ENCODE measurements at places on chromosomes 1 and 21.
A peak's percentile ranks its signal among the peaks of the same experiment; 100 is the strongest.

DNA sequence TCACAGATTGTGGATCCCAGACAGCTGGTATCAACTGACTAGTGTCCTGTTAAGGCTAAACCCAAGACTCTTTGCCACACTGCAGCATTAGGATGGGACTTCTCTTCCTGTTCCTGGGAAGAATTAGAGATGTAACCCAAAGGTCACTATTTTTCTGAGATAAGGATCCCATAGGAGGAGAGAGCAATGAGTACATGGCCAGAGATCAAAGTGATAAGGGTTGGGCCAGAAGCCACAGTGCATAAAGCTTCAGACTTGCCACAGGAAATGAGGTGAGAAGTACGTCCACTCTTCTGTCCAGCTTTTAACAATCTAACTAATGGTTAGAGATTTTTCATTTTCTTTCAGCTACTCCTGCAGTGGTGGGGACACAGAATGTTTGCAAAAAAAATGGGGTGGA, at the start of gene HSD3B1:
Gene HSD3B1, plus strand, starts transcription at position 270 of the 400 bp plus-strand sequence. CDS start 267 bp downstream, outside the sequence.
- DNase-seq: no peak

- DNase-seq: peak; percentile 47
Observed at GRCh38 chr21:32940079-32941014, 85.4 kb upstream of the OLIG2 start.

GRCh38 chr1:29297450-29297849, 61.1 kb downstream of the PTPRU start:
- no peak for DNase-seq

GRCh38 chr1:231527586-231528171, 790 bp upstream of the TSNAX start:
- DNase-seq: no peak

- DNase-seq: no peak
Observed at GRCh38 chr1:75131565-75132241, 2.5 kb upstream of the LHX8 start.

DNA sequence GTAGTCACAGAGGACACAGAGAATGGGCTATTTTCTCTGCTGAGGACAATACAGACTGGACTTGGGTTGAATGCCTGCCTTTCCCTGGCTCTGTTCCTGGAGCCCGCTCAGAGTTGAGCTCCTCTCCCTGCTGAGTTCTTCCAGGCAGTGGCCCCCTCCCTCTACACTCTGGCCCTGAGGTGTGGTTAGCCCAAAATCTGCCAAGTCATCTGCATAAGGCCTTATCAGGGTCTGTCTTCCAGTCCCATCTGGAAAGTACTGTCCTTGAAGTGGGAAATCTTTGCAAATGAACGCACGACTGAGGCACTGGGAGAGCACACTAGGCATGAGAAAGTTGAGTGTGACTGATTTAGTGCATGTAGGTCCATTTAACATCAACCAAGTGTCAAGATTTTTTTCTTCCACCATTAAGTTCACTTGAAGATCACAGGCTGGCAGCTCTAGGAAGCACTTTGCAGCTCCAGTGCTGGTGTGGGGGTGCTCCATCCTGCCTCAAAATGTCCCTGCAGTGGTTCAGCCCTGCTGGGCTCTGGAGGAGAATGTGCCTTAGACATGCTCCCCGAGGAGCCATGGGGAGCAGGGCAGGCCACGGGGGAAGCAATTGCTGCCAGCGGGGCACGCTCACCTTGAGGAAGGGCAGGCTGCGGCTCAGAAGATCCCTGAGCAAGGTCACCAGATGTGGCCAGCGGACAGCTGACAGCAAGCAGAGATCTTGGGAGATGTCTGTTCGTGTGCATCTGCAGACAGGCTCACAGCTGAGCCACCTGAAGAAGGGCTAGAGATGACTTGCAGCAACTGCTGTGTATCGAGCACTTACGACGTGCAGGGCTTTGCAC, 41.5 kb downstream of the IER5 start:
- no peak for DNase-seq

DNA sequence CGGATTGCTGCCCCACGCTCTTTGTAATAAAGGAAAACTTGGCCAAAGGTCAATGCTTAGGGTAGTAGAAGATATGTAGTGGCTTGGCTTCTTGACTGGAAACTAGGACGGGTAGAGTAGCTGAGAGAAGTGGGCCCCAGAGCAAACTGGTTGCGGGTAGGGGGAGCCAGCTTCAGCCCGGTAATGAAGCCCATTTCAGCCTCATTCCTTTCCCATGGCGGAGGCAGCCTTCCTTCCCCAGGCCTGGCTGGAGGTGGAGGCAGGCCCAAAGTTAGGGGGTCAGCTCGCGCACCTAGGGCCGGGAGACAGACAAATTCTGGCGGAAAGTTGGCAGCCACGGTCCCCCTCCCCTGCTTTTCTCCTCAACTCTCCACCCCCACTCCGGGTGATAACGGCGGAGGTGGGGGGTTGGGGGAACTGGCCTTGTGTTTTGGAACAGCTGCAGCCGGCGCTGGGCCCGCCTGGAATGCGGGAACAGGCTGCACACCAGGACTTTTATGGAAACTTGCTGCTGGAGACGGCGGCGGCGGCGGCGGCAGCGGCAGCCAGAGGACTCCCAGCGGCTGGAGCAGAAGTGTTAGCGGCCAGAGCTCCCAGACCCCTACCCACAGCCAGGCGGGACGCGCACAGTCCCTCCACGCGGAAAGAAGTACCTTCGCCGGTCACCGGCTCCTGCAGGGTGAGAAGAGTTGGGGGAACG, at the start of gene NEXN:
Gene NEXN, plus strand, starts transcription at position 544 of the 700 bp plus-strand sequence. CDS start 27,483 bp downstream, outside the sequence.
- DNase-seq: peak; percentile 38

DNA sequence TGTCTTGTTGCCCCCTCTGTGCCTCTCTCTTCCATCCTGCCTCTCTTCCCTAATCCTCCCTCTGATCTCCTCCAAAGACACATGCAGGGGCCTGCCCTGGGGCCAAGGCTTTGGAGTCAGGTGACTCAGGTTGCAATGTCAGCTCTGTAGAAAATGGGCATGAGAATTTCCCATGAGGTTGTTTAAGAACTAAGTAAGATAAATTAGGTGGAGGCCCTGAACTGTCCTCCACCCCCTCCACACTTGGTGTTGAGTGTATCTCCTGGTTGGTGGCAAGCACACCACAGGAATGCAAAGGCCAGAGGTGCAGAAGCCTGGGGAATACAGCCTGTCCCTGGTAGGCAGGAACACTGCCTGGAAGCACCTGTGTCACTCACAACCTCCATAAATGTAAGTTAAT, 63.9 kb upstream of the GRIK3 start:
- no peak for DNase-seq

DNA sequence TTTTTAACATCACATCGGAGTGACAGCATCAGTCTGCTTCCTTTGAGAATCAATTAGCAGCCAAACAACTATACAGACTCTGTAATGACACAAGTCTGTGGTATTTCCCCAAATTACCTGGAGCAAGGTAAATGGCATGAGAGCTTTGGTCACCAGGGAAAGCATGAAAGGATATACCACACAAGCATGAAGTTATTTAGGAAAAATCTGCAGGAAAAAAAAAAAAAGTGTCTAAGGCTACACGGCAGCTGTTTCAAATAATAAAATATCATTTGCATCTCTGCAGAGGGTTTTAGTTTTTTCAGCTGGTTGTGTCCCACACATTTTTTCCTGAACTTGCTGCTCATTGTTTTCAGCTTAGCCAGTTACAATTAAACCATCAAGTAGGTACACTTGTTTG, 234.7 kb downstream of the TTLL7 start:
- no peak for DNase-seq

DNA sequence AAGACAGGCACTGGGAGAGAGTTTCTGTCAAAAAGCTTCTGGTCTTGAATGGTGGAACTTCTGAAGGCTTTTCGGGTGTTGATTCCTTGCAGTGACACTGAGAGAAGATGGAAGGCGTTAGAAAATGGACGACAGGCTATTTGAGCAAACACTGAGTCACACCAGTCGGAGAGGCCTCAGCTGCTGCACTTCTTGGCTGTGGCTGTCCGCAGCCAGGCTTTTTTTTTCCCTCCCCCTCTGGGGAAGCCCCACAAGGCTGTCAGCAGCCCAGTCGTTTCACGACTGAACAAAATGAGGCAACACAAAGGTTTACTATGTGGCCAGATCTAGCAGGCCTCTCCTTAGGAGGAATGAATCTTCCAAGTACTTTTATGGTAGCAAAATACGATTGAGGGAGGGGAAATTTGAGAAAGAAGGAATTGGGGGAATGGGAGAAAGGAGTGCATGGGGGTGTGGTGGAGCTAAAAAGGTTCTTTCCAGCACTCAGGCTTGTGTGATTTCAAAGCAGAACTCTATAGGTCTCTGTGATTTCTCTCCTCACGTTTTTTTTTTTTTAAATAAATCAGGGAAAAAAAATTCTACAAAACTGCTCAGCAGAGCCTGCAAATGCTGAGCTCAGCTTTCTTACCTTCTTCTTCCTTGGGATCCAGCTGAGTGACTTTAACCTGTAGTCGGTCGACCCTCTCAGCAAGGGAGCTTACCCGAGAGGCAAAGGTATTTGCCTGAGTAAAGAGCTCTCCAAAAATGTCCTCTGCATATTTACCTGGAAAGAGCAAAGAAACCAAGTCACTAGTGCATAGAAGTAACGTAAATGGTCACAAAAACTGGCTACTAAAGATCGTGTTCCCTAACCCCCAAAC, 26.1 kb downstream of the GPR3 start:
- DNase-seq: no peak

DNA sequence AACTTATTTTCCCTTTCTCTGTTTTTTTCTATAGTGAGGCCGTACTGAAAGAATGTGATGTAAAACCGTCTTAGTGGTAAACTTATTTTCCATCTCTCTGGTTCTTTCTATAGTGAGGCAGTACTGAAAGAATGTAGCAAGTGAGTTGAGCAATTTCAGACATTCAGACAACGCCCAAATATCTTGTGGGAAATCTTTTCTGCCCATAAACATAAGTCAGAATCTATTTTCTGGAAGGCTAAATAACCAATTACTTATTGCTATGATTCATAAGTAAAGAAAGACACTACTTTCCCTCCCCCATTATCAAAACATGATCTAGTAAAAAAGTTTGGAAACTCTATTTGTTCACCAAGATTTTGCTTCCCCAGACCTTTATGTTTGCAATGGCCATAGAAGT, 18.8 kb upstream of the SCCPDH start:
- no peak for DNase-seq

DNA sequence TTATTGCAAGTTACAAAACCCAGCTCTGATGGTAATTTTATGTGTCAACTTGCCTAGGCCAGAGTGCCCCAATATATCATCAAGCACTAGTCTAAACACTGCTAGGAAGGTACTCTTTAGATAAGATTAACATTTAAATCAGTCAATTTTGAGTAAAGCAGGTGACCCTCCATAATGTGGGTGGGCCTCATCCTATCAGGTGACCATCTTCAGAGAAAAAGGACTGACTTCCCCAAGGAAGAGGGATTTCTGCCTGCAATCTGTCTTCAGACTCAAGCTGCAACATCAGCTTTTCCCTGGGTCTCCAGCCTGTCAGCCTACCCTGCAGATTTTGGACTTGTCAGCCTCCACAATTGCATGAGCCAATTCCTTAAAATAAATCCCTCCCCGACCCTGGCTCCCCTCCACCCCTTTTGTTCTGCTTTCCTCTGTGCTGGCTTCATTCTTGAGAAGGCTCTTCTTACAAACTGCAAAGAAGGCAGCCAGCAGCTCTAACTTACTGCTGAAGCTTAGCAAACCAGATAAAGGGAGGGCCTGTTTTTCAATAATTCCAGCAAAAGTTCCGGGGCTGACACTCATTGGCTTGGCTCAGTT, 56.4 kb upstream of the RUNX3 start:
- no peak for DNase-seq

DNA sequence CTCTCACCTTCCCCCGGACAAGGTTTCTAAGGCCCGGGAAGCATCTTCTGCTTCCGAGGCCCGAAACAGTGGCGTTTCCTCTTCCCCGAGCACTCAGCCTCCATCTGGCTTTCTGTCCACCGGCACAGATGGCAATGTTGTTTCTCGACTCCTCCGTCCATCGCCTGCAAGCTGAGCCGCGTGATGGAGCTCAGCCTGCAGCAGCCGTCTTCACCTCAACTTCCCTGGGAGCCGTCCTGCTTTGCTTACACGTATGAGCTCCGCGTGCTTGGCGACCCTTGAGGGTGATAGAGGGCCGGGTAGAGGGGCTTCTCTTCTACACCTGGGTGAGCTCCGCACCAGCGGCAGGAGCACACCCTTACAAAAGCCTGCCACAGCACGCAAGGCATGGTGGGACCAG, 80.4 kb downstream of the AJAP1 start:
- no peak for DNase-seq

- DNase-seq: no peak
Observed at GRCh38 chr1:47656719-47657685, 219.2 kb downstream of the FOXD2 start.

GRCh38 chr1:237042892-237043576, 1.1 kb downstream of the RYR2 start:
- DNase-seq: no peak

GRCh38 chr1:193767886-193768285, 581.5 kb upstream of the B3GALT2 start:
- no peak for DNase-seq

GRCh38 chr1:59020151-59020997, 236.5 kb upstream of the JUN start:
- no peak for DNase-seq

DNA sequence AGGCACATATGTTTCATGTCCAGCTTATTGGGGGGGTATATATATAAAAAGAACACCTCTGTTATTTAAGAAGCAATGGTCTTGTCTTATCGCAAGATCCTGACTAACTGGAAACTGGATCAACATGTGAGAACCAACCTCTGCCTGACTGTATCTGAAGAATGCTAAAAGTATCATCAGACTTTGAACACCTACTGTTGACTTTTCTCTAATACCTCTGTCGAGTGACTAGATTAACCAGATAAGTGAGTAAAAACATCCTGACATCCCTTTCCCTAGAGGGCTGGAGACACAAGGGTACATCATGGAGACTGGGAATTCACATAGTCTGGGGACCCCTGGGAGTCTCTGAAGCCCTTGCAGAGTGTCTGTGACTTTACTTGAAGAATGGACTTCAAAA, 26.3 kb upstream of the PIGC start:
- DNase-seq: no peak

- no peak for DNase-seq
Observed at GRCh38 chr1:9413071-9413876, 120.6 kb downstream of the SPSB1 start.

- peak; percentile 37 for DNase-seq
Observed at GRCh38 chr21:31781737-31782136, 49.8 kb upstream of the SCAF4 start.

DNA sequence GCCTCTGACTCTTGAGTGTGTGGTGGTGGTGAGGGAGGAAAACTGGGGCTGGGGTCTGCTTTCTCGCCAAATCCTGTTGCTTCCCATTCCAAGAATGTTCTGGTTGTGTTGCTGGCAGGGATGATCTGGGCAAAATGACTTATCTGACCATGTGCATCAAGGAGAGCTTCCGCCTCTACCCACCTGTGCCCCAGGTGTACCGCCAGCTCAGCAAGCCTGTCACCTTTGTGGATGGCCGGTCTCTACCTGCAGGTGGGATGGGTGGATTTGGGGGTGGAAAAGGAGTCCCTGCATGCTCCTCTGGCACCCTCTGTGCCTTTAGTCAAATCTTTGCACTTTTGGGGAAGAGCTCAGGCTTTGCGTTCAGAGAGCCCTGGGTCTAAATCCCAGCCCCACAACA, 18.1 kb downstream of the CYP4B1 start:
- no peak for DNase-seq

Data from NCI-H1105 (cell line).